CD4-positive, alpha-beta memory T cell (primary cell): ENCODE measurements at places on chromosomes 2 and 18. TPM values are rescaled to one million over a fixed set of nuclear protein-coding genes. Genes with fewer than 3 reads are reported as not detected.

BOLA3 gene
- 101 TPM for polyA plus RNA-seq

LIMS4 gene
- 8.0 TPM for polyA plus RNA-seq

TCF4 gene
- polyA plus RNA-seq, result 0.11 TPM

DNA sequence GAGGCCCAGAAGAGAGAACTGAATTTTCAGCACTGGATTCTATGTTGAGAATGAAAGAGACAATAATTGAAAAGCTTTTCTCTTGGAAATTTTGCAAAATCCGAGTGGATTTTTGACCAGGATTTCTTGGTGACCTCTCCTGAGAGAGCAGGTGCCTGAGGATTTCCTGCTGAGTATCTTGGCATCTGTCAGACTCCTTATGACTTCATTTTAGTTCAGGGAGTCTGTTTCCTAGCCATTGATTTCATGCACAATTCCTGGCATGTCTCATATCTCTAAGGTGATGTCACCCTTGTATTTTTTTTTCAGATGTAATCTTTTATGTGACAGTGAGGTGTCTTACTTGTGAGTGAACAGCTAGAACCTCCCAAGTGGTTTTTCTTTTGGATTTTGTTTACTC is 195.9 kb downstream of the NEDD4L start:
- DNase-seq, result no peak

- DNase-seq, result no peak
These were observed at the start of gene IL36RN for GRCh38 chr2:113058998-113059960. Gene IL36RN, plus strand, starts transcription at chr2:113059198. Its CDS starts 241 bp downstream, at chr2:113059439.
